GM03348 (cell line): ENCODE measurements at places on chromosomes 12 and 14.

GRCh38 chr12:132094269-132094891 is 49.7 kb downstream of the DDX51 start:
- no peak for DNase-seq

GRCh38 chr14:90678420-90678819 is 137.8 kb downstream of the TTC7B start:
- peak; percentile 25 for DNase-seq

GRCh38 chr14:99683619-99684409 is at the start of gene CYP46A1:
Gene CYP46A1 (plus strand): TSS chr14:99684298. CDS start chr14:99684418, 120 bp downstream.
- peak; percentile 100 for DNase-seq

GRCh38 chr12:1205512-1206060 is 214.6 kb downstream of the ERC1 start:
- peak; percentile 20 for DNase-seq

- DNase-seq = peak; percentile 45
These were observed 505 bp upstream of the HEBP1 start for GRCh38 chr12:13000616-13000924.

DNA sequence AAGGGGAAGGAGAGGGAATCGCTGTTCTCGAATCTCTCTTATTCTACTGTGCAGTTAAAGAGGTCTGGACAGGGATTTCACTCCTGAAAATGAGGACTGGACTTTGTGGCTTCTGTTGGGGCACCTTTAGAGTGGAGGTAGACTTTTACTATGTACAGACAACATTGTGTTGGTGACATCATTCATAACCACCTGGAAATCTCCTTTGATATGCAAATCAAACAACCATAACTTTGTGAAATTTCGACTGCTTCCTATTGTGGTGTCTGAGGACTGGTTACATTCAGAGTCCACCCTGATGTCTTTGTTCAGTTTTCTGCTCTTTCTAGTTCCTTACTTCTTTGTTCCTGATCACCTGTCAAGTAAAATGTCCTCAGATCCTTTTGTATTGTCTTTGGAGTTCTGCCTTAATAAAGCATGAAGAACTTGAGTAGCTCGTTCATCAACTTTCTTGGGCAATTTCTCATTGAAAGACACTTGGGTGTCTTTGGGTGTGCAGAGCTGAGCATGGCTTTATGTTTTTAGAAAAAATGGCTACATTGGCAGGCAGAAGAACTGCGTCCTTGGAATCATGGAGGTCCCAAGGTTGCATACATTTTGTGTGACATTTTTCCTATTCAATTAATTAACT is 29.8 kb downstream of the LRRK2 start:
- DNase-seq = no peak

- DNase-seq = peak; percentile 13
These were observed 36.8 kb upstream of the NINJ2 start for GRCh38 chr12:700016-700415.
